ENCODE measurements at places on chromosomes 4 and X. TPM values are rescaled to one million over a fixed set of nuclear protein-coding genes. Genes with fewer than 3 reads are reported as not detected.

Gene RENBP
- 9.9 TPM for total RNA-seq

Gene GPRIN3
- 4.3 TPM for total RNA-seq

Gene CLDN24
- not detected for total RNA-seq

Gene PPP1R3F
- total RNA-seq = 25.2 TPM

Gene EXOC1L
- total RNA-seq = not detected

Gene ENPEP
- 14.9 TPM for total RNA-seq

Gene FGFR3
- total RNA-seq = 1.2 TPM

Gene FRG2
- not detected for total RNA-seq

Gene YY2
- total RNA-seq = 0.74 TPM

Gene PDE6B
- total RNA-seq = 4.1 TPM

Gene SLC7A11
- 0.06 TPM for total RNA-seq

Gene AREG
- total RNA-seq = 11.9 TPM

Gene TEC
- 2.2 TPM for total RNA-seq

Measured in heart right ventricle (tissue), 16 donors.